A549 treated with ZK216348 at 1 μM for 4 hours (cell line): ENCODE measurements at places on chromosomes 16 and 17. TPM values are rescaled to one million over a fixed set of nuclear protein-coding genes. Genes with fewer than 3 reads are reported as not detected.

TMIGD1 gene
- not detected in 5 replicates for total RNA-seq

GUCY2D gene
- not detected in 5 replicates for total RNA-seq

TMED6 gene
- 0.15 TPM in 1 of 5 replicates, not detected in the others for total RNA-seq

TOP2A gene
- 134 to 262 TPM (median 221 TPM) in 5 replicates for total RNA-seq

TMEM132E gene
- total RNA-seq = not detected in 5 replicates

KRT20 gene
- 0.18 to 0.61 TPM (median 0.31 TPM) in 5 replicates for total RNA-seq

KRTAP9-2 gene
- not detected in 5 replicates for total RNA-seq

PEX12 gene
- total RNA-seq = 7.4 to 9.0 TPM (median 7.8 TPM) in 5 replicates

ZNF18 gene
- 4.6 to 7.9 TPM (median 5.0 TPM) in 5 replicates for total RNA-seq

TLCD2 gene
- total RNA-seq = 1.3 to 2.0 TPM (median 1.6 TPM) in 5 replicates

MRTFB gene
- total RNA-seq = 7.9 to 16.6 TPM (median 11.9 TPM) in 5 replicates

POLR3K gene
- 34.4 to 41.4 TPM (median 38.2 TPM) in 5 replicates for total RNA-seq

CACNG1 gene
- 0.11 to 0.37 TPM in 2 of 5 replicates, not detected in the others for total RNA-seq

GNG13 gene
- not detected in 5 replicates for total RNA-seq

NOD2 gene
- 0.02 TPM in 1 of 5 replicates, not detected in the others for total RNA-seq

CDH11 gene
- 0.34 to 0.72 TPM (median 0.47 TPM) in 5 replicates for total RNA-seq

CDRT15 gene
- total RNA-seq = not detected in 5 replicates

KRTAP4-5 gene
- not detected in 5 replicates for total RNA-seq

KRT24 gene
- total RNA-seq = not detected in 5 replicates

TERB1 gene
- not detected in 5 replicates for total RNA-seq

ASIC2 gene
- total RNA-seq = 1.7 to 3.1 TPM (median 2.0 TPM) in 5 replicates

EFNB3 gene
- total RNA-seq = 1.2 to 1.7 TPM (median 1.5 TPM) in 5 replicates

MC1R gene
- total RNA-seq = 4.5 to 7.3 TPM (median 7.1 TPM) in 5 replicates

RRAD gene
- total RNA-seq = 12.7 to 26.2 TPM (median 19.9 TPM) in 5 replicates

MGAT5B gene
- total RNA-seq = 13.1 to 25.1 TPM (median 22.7 TPM) in 5 replicates

HSPB9 gene
- not detected in 5 replicates for total RNA-seq

SYCE1L gene
- 5.2 to 8.0 TPM (median 7.8 TPM) in 5 replicates for total RNA-seq

TCAP gene
- total RNA-seq = 0.61 to 1.7 TPM (median 1.1 TPM) in 5 replicates

PRPF8 gene
- 238 to 286 TPM (median 264 TPM) in 5 replicates for total RNA-seq

TMEM238L gene
- not detected in 5 replicates for total RNA-seq

CNGB1 gene
- total RNA-seq = 0.22 to 0.33 TPM (median 0.29 TPM) in 4 of 5 replicates, not detected in the other

NRN1L gene
- 0.33 TPM in 1 of 5 replicates, not detected in the others for total RNA-seq

CFAP119 gene
- 4.3 to 10.0 TPM (median 8.4 TPM) in 5 replicates for total RNA-seq

ENPP7 gene
- not detected in 5 replicates for total RNA-seq

HAGHL gene
- total RNA-seq = 14.3 to 23.8 TPM (median 18.4 TPM) in 5 replicates
